Stimulated activated CD8-positive, alpha-beta memory T cell treated with anti-CD3 and anti-CD28 coated beads, Interleukin-7, amount 100 ng/mL, for 24 hours (primary cell): ENCODE measurements at places on chromosomes 6 and 20.

GRCh38 chr6:53244958-53245357 lies 96.3 kb upstream of the GCM1 start:
- DNase-seq: no peak

DNA sequence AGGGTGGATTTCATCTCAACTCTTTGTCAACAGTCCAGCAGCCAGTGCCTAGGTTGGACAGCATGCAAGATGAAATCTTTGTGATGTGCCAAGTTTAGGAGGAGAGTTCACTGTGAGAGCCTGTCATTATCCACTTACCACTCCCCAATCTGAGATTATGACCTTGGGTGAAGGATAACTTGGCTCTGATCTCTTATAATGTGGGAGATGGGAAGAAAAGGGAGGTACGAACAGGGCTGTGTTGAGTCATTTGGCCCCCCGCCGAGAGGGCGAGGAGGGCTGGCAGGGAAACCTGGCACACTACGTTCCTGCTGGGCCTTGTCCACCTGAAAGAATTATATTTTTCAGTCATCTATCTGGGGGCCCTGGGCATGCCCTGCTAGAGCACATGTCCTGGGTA lies 35.8 kb downstream of the LAMA4 start:
- DNase-seq: no peak

DNA sequence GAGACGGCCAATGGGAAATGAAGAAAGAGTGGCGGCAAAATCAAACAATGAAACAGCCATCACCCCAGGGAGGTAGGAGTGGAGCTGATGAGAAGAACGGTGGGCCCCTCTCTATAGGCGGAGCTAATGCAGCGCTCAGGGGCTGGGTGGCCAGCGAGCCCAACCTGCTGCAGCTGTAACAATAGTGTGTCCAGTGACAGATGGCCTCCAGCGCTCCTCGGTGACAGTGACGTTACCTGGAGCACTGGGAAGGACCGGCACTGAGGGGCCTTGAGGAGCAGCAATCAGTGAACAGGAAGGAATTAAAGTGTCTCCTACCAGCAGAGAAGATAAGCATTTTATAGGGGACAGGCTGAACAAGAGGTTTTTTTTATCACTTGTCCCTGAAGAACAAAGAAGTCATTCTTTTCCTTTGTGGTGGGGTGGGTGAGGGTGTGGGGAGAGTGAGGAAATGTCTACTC lies 81.6 kb downstream of the FOXA2 start:
- DNase-seq: no peak

GRCh38 chr6:14321992-14322772 lies 204.6 kb downstream of the CD83 start:
- DNase-seq: no peak

- DNase-seq: no peak
Observed at GRCh38 chr6:36593569-36594028, 563 bp upstream of the SRSF3 start.

DNA sequence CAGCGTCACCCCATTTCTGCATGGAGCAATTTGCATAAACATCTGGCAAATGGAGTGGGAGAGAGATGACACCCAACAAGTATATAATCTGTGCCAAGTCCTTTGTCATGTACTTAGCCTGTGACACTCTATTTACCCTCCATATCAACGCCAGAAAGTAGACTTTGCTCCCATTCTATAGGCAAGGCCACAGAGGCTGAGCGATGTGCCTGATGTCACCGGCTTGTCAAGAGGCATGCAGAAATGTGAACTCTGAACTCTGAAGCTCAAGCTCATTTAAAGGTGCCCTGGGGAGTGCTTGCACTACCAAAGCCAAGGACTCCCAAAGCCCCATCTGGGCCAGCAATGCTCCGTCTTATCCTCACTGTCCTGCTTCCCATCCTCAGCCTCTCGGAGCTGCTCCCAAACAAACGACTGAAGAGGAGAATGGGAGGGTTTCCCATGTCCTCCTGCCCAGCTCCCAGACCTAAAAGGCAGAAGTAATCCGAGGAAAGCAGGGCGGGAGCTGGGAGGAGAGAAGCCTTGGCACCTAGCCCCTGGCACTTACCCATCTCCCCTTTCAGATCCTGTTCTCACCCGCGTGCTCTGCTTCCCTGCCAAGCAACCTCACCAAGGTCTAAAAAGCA lies 9.2 kb downstream of the CPNE5 start:
- no peak for DNase-seq
